Stimulated activated CD8-positive, alpha-beta memory T cell treated with anti-CD3 and anti-CD28 coated beads, Interleukin-7, amount 100 ng/mL, for 1 hour (primary cell): ENCODE measurements at places on chromosomes 1 and 21.

GRCh38 chr1:203100516-203100869 is 14.7 kb upstream of the MYOG start:
- no peak for DNase-seq

DNA sequence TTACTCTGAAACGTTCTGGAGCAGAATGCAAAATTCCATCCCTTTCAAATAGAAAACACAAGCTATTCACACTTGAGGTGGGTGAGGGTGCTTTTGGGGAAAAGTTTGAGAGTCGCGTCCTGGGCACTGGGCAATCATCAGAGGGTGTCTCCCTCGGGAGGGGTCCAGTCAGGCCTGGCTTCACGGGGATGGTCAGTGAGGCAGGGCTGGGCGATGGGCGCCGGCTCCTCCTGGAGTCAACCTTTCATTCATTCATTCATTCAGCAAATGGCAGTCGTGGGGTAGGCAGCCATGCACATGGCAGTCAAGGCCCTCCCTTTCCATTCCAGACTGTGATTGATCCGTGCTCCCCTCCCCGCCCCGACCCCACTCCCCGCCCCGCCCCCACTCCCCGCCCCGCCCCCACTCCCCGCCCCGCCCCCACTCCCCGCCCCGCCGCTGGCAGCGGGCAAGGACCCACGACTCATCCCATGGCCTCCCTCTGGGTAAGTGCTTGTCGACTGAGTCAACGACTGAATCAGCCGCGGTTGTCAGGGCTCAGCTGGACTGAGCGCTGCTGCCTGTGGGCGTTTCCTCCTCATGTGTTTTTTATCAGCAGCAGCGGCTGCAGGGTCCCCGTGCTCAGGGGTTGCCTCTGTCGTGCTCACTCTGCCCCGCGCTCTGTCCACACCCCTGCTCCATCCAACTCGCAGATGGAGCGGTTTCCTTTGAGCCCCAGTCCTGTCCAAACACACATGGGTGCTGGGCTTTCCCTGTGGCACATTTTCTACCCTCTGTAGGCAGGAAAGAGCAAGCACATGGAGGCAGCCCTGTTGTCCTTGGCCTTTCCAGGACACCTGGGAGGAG is 12.5 kb upstream of the SPSB1 start:
- no peak for DNase-seq

GRCh38 chr21:29296446-29296845 is 2.3 kb upstream of the BACH1 start:
- DNase-seq = no peak

GRCh38 chr1:65174585-65174984 is 26.6 kb downstream of the AK4 start:
- no peak for DNase-seq

GRCh38 chr1:233244183-233244582 is 51.3 kb downstream of the PCNX2 start:
- DNase-seq = no peak

GRCh38 chr1:166673722-166674121 is 165.6 kb upstream of the POGK start:
- DNase-seq = no peak

- no peak for DNase-seq
These were observed 16.7 kb downstream of the SLC6A9 start for GRCh38 chr1:44014365-44015104.

GRCh38 chr1:164635803-164636731 is 77.1 kb downstream of the PBX1 start:
- no peak for DNase-seq

DNA sequence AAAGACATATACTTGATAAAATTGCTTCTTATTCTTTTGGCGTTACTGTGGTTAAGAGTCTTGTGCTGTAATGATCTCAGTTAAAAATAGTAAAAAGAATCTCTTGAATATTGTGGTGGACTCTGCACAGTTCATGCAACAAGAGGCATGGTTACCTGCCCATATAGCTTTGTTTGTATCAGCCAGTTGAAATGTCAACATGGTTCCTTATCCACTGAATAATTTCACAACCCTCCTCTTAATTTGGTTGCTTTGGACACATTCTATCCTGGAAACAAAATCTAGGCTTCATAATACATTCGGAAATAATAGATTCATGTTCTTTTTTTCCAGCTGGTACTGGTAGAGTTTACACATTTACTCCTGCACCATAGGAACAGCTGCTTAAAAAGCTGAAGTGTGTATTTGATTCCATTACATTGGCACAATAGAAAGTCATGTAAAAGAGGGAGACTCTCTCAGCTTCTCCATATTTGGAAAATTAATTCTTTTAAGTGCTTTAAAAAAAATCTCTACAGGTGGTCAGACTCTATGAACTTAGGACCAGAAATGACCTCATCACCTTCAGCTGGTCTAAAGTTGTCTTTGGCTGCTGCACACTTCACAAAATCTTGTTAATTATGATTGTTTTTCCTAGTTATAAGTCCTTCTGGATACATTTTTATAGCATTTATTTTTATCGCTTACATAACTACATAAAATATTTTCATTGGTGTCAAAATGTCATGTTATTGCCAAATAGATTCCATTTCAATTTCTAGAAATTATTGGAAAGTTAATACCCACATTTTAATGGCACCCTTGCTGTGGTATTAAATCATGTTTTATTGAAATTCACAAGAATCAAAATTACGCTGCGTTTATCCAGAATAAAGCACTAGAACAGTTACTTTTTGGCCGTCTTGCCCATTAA is 100.2 kb downstream of the LTN1 start:
- DNase-seq = no peak

- DNase-seq = no peak
These were observed 25.8 kb upstream of the BCAS2 start for GRCh38 chr1:114607223-114607622.

GRCh38 chr1:75730432-75730831 is 5.9 kb downstream of the ACADM start:
- no peak for DNase-seq

- DNase-seq = no peak
These were observed 262.4 kb downstream of the HHIPL2 start for GRCh38 chr1:222285526-222285925.

- DNase-seq = no peak
These were observed 192.9 kb downstream of the DUSP10 start for GRCh38 chr1:221548942-221549341.

DNA sequence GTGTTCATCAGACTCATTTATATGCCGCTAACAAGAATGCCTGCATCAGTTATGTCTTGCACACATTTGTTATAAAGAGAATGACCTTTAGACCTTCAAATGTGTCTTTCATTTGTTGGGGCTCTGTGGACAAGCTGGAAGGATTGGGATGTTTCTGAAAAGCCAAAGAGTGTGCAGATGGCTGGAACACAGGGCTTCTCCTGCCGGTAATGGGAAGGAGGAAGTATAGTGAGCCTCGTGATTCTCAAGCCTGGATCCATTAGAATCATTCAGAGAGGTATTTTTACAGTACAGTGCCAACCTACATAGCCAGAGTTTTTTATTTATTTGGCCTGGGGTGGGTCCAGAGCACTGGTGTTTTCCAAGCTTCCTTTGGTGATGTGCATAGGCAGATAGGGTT is 40.6 kb upstream of the ATP1A1 start:
- no peak for DNase-seq

DNA sequence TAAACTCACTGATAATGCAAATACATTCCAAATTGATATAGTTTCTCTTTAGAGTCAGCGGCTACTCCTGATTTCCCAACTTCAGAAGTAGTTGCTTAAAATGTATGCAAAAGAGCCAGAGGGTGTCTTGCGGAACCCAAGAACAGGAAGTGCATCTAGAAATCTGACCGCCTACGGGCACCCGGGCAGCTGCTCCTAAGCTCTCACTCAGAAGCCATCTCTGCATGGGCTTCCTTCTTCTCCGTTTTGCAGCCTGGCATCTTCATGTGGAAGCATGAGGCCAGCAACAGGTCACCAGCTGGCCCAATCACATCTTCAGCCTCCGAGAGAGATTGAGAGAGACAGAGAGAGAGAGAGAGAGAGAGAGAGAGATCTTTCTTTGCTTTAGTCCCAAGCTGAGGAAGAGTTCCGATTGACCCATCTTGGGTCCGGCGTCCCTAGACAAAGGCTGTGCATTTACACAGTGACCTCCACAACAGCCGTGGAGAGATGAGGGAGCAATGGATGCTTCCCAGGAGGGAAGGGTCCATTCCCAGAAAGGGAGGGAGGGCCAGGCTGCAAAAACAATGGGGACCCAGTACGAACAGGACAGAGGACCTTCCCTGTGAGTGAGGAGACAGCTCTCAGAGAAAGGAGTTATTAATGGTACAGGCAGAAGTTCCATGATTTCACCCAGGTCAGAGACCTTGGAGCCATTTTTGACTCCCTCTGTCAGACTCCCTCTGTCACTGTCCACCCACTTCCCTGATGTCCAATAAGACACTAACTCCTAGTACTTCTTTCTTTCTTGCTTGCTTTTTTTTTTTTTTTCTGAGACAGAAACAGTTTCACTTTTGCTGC is 28.2 kb upstream of the SLC30A1 start:
- DNase-seq = no peak

- no peak for DNase-seq
These were observed 935 bp upstream of the YIPF1 start for GRCh38 chr1:53890522-53890941.

- no peak for DNase-seq
These were observed 28.5 kb downstream of the NIBAN1 start for GRCh38 chr1:184945678-184946412.

- DNase-seq = no peak
These were observed 51.5 kb downstream of the PRDM2 start for GRCh38 chr1:13751458-13751871.

GRCh38 chr1:54766726-54767125 is 2.4 kb upstream of the PARS2 start:
- DNase-seq = no peak

- DNase-seq = no peak
These were observed 33.1 kb upstream of the SRRM1 start for GRCh38 chr1:24609949-24610517.

DNA sequence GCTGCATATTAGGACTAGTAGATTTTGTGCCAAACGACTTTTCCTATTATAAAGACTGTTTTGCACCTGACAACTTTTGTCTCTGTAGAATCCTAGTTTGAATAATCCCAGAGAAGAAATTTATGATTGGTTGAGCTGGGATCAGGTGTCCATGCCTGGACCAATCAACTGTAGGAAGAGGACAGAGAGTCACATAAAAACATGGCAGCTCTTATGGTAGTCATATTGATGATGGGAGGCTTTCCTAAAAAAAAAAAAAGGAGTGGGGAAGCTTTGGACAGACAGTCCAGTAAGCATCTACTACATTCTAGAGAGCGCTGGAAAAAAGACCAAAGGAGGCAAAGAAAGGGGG is 30.7 kb upstream of the IGSF3 start:
- no peak for DNase-seq

DNA sequence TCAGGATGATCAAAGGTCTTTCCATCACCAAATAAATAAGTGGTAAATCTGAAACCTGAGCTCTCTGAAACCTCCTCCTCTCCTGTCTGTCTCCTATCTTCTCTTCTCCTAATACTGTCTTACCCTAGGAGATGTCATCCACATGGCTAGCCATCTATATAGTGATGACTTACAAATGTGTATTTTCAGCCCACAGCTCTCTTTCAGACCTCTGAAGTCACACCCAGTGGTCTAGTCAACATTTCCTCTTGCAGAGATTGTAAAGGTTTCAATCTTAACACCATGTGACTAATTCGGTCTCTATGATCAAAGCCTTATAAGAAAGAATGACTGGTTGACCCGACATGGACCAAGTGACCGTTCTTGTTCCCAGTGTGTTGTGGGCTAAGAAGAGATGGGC is 63.1 kb upstream of the DPT start:
- DNase-seq = no peak

DNA sequence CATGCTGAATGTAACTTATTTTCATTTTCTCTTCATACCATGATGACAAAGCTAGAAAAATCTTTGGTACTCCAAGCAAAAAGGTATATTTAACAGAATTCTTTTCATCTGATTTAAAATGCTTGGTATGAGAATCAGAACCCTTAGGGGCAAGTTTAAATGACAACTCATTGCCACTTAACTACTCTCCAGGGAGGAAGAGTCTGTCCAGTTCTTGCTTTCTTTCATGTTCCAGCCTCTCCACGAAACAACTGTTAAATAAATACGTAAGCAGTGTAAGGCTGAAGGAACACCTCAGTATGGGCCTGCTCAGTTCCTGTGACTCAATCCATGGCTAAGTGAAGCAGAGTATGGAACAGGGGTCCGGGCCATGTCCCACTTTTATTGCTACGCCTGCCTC is 1.6 kb downstream of the LCE2A start:
- no peak for DNase-seq

DNA sequence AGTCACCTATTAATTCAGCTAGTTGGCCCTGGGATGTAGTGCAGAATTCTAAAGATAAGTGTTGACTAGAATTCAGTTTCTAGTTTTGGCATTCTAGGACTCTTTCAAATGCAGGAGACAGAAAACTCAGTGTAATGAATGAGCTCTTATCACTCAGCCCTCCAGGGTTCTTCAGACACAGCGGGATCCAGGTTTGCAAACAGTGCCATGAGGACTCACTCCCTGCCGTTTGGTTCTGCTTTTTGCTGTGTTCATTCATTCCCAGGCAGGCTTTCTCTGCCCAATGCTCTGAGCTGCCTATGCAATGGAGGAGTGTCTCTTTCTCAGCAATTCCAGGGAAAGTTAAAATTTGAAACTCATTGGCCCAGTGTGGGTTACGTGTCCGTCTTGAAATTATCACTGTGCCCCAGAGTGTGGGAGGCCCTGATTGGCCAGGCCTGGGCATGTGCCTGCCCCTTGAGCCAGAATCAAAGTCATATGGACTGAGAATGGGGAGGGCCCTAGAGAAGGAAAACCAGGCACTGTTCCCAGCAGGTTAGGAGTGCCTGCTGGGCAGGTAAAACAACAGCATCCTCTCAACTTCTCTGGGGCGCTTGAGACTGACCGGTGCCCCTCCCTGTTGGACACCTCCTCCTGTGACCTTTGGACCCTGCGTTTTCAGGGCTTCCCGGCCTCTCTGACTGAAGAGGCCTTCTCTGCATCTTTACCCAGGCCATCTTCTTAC is 43.4 kb downstream of the TMEM51 start:
- DNase-seq = no peak

DNA sequence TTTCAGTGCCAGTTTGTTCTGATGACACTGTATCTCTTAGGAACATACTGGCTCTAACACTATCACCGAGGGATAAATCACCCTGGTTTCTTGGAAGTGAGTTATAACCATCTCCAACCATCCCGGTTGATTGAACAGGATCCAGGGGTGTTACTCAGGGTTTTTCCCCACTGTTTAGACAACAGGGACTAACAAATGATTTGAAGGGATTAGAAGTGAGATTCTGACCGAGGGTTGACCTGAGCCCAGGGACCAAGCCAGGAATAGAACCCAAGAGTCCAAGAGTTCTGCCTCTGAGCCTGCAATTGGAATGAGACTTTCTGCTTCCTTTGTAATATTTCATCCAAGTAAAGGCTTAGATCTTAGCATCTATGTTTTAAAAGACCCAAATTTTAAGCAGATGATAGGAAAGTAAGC is 154.0 kb downstream of the DHRS3 start:
- DNase-seq = no peak

GRCh38 chr21:23543333-23543732 is 2063.9 kb downstream of the MRPL39 start:
- no peak for DNase-seq
